ENCODE measurements at places on chromosomes 2 and 18.

GRCh38 chr2:98446850-98447249, 2.2 kb downstream of the INPP4A start:
- no peak for DNase-seq

DNA sequence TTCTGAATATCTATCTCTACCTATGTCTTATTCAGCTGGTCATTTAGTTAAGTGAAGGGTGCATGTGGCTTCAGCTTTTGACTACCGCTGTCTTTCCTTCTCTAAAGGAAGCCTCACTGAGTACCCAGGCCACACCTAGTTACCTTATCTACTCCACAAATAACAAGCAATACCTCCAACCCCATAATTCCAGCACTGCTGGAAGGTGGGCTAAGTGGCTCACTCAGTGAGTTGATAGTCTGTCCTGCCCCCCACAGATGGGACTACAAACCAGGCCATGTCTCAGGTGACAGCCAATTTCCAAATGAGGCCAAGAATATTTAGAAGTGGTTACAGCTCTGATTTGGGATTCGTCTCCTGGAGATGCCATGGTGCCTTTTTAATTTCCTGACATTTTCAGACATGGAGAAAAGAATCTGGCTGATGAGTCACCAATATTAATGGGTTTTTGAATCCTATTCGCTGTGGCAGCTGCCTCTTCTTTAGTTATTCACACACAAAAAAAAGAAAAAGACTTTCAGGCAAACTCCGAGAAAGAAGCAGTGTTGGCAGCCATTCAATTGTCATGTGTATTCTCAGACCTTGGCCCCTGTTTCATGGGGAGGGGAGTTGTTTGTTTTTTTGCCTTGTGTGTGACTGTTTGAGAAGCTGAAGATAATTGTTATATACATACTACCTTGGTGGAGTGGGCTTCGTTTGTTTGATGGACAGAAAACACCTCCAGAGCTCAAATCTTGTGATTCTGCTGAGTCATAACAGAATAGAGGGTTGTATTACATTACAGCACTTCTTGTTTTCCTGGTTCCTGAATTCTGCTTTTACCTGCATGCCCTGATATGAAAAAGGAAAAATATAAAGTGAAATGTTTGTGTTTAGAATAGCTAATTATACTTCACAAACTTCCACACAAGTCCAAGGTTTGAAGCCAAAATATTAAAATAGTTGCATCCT, 64.2 kb downstream of the SCG2 start:
- no peak for DNase-seq

GRCh38 chr2:190235101-190235500, 84.5 kb downstream of the HIBCH start:
- no peak for DNase-seq

DNA sequence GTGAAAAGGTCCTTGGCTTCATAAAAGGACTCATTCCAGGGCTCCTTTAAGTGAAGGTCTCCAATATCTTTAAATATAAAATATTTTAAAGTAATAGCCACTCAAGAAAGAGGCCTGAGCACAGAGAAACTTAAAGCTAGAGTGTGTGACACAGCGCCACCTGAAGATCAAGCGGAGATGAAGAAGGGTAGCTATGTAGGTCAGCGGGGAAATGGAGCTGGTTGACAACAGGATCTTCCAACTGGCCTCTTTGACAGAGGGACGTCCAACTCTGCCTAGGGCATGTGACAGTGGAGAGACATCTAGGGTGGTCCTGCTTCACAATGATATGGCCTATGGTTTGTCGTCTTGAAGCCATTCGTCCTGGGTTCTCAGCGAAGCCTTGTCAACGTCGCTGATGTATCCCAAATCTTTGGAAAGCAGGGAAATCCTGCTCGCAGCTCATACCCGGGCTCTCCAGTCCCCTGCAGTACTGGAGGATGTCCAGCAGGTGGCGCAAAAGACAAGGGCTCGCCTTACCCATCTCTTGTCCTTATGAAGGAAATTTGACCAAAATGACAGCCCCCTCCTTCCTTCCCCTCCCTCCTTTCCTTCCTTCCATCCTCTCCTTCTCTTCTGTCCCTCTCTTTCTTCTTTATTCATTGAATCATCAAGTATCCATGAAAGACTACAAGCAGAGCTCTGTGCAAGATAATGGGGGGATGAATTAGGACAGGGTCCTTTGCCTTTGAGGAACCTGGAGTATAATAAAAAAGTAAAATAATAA, 59.6 kb downstream of the LONRF2 start:
- peak; percentile 36 for DNase-seq

- no peak for DNase-seq
These were observed 221.9 kb upstream of the AGAP1 start for GRCh38 chr2:235271936-235272335.

DNA sequence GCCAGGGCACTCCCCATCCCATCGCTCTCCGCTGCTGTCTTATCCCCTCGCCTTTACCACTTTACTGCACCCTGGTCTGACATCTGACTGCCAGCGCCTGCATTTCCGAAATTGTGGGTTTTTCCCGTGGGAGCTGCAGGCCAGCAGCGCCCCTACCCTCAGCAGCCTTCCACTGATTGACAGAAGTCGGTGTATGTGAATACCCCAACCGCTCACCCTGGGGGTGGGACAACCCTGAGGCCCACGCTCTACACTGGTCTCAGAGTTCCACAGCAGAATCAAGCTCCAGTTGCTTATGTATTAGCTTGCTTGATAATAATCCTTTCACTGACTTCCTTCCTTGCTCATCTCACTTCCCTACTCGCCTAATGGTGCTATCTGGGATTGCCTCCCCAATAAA, 62.0 kb downstream of the POLE4 start:
- DNase-seq: no peak

- no peak for DNase-seq
These were observed 23.7 kb downstream of the METTL4 start for GRCh38 chr18:2547477-2548087.

- DNase-seq: no peak
These were observed 34.3 kb upstream of the SNORC start for GRCh38 chr2:232835687-232836208.

DNA sequence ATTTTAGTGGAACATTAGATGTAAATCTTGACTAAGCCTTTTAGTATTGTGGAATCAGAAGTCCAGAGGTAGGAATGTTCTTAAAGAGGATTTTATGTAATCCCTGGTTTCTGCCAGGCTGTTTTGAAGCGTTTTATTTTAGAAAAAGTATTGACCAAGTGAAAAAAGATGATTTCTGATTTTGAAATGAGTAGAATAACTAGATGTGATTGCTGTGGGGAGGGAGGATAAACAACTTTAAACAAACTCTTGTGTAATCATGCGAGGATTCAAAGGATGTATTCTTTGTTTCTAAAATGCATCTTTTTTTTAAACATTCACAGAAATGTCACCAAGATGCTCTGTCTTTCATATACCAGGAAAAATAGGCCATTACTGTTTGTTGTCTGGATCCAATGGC, 53.9 kb downstream of the PHLPP1 start:
- no peak for DNase-seq

- DNase-seq: no peak
These were observed 235.8 kb downstream of the TCF4 start for GRCh38 chr18:55351980-55352714.

- no peak for DNase-seq
These were observed 18.9 kb downstream of the TGIF1 start for GRCh38 chr18:3468833-3469232.

DNA sequence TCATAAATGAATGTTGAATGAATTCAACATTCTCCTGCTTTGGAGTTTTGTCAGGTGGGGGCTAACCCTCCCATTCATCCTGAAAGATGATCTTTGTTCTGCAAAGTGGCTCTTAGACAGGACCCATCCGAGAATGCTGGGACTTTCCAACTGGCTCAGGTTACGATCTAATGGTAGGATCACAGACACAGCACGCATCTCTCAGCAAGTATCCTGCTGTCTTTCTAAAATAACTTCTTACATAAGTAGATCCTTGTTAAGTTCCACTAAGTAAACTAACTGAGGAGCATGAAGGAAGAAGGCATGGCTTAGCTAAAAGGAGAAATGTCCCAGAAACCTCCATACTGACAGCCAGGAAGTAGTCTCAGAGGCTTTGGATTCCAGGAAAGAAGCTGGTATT, 23.7 kb downstream of the CYP27A1 start:
- DNase-seq: no peak

DNA sequence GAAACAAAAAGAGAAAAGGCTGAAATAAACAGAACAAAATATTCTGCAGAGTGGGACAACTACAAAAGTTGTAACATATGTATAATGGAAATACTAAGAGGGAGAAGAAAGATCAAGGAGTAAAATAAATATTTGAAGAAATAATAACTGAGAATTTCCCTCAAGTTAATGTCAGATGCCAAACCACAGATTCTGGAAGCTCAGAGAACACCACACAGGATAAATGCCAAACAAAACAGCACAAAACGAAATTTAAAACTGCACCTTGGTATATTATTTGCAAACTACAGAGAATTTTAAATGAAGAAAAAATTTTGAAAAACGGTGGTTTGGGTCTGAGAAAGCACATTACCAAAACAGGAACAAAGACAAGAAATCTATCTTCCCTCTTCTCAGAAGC, 1588.9 kb upstream of the TMEFF2 start:
- no peak for DNase-seq

DNA sequence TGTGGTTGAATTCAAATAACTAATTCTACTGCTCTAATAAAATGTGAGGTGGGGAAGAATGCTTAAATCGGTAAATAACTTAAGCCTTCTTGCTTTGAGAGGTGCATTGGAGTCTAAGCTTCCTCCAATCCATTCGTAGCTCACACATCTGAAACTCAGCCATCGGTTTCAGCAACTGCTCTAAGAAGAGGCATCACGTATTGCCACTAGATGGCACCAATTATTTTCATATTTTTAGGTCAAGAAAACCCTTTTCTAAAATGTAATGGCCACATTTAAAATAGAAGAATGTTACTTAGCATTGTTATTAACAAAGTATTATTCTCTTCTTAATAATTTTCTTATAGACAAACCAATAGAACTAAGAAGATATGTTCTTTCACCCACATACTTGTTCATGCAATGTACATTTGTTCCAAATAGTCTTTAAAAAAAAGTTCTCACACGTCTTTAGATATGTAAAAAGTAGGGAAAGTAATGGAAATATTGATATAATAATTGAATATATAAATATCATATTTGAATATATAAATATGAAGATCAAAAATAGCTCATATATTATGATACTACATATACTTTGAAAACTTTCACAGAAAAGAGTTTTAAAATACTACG, 229.8 kb downstream of the CCDC178 start:
- no peak for DNase-seq

GRCh38 chr18:36281936-36282335, 15.6 kb upstream of the FHOD3 start:
- DNase-seq: no peak

DNA sequence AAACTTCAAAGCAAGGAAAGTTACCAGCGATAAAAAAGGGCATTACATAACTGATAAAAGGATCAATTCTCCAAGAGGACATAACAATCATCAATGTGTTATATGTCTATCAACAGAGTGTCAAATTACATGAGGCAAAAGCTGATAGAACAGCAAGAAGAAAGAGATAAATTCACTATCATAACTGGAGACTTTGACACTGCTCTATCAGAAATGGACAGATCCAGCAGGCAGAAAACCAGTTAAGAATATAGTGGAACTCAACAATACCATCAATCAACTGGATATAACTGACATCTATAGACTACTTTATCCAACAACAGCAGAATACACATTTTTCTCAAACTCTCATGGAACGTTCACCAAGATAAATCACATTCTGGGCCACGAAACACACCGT, 65.0 kb downstream of the ROCK2 start:
- no peak for DNase-seq

DNA sequence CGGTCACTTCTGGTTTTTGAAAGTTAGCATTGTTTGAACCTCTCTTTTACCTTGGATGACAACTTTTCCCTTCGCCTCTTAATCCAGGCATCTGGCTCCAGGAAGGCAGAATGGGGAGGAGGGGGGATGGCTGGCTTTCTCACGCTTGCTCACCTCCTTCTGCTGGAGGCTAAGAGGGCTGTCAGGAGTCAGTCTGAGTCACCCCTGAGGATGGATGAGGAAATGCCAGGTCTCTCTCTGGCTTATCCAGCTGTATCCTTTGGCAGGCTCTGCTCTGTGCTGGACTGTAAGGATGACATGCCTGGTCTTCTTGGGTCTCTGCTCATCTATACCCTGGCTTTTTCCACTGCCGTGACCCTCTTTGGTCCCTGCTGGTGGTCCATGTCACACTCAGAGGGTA, 142.9 kb upstream of the GYPC start:
- no peak for DNase-seq

- DNase-seq: no peak
These were observed 470.1 kb downstream of the TMX3 start for GRCh38 chr18:68244786-68245185.

DNA sequence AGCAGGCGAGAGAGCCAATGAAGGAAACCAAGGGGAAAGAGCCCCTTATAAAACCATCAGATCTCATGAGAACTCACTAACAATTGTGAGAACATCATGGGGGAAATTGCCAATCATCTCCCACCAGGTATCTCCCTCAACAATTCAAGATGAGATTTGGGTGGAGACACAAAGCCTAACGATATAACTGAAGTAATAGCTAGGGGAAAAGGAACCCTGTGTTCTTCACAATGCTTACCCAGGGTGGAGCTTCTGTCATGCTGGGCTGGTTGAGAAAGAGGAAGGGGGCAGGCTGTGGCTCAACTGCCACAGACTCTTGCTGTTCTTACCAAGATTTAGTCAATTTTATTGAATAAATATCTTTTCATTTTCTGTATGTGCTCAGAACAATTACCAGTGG, 392.1 kb upstream of the HS6ST1 start:
- DNase-seq: no peak

DNA sequence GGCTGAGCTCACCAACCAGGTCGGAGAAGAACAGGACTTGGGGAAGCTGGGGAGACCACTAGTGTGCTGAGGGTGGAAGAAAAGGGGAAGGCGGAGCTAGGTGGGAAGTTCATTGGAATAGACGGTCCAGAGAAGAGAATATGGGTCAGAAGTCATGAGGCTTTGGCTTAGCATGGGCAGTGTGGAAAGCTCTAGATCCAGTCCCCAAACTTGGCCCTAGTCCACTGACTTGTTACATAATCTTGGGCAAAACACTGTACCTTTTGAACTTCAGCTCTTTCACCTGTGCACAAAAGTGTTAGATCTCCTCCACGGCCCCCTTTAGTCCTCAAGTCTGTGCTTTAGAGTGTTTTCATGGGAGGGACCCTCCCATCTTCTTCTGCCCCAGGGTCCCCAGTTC, 10.7 kb downstream of the GCKR start:
- no peak for DNase-seq

GRCh38 chr18:37270666-37271052, 294.9 kb downstream of the CELF4 start:
- DNase-seq: no peak

DNA sequence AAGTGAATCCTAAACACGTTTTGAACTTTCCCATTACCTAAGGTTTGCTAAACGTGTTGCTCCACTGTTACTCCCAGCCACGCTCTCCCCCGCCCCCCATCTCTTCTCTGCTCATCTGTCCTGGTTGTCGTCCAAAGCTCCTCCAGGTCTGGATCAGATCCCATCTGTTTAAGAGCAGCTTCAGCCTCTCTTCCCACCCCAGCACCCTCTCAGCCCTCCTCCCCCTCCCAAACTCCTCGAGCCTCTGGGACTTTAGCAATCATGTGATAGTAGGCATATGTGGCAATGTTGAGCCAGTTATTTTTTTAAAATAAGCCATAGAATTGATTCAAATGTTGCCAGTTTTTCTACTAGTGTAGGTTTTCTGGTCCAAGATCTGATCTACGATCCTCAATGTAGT, 20.0 kb upstream of the LPIN1 start:
- no peak for DNase-seq

- no peak for DNase-seq
These were observed 216.3 kb upstream of the DTNA start for GRCh38 chr18:34493566-34494358.

GRCh38 chr2:191713837-191714236, 35.9 kb downstream of the NABP1 start:
- no peak for DNase-seq

GRCh38 chr2:61727746-61728145, 126.1 kb downstream of the FAM161A start:
- no peak for DNase-seq
